Stimulated activated CD4-positive, alpha-beta T cell treated with anti-CD3 and anti-CD28 coated beads, Interleukin-15, amount 100 ng/mL, for 48 hours (primary cell): ENCODE measurements at places on chromosomes 5 and 9.

GRCh38 chr5:21931116-21931515, 922.0 kb downstream of the CDH12 start:
- no peak for DNase-seq

GRCh38 chr9:94911211-94911610, 184.7 kb downstream of the AOPEP start:
- DNase-seq = no peak

- DNase-seq = no peak
These were observed 792.4 kb upstream of the C9orf72 start for GRCh38 chr9:28365728-28366127.

GRCh38 chr9:123349691-123350480, 6.1 kb upstream of the CRB2 start:
- DNase-seq = peak; percentile 33

DNA sequence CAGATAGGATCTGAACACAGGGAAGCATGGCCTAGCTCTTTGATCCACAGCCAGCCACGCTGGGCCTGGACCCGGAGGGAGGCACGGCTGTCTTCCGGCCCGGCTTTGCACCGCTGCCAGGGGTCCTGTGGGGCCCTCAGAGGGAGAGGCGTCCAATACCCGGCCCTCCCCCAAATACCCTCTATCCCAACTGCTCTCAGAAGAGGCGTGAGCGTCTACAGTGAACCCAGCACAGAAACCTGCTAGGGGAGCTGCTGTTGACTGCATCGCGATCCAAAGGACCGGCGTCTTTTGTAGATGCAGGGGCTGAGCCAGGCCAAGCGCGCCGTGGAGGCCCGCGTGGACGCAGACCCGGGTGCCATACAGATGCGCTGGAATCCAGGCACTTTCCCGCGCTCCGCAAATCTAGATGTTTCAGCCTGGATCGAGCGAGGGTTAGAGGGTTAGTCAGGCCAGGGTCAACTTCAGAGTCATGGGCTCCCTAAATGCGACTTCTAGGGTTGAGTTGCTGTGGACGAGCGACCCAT, 1.1 kb upstream of the TCF7 start:
- DNase-seq = no peak

DNA sequence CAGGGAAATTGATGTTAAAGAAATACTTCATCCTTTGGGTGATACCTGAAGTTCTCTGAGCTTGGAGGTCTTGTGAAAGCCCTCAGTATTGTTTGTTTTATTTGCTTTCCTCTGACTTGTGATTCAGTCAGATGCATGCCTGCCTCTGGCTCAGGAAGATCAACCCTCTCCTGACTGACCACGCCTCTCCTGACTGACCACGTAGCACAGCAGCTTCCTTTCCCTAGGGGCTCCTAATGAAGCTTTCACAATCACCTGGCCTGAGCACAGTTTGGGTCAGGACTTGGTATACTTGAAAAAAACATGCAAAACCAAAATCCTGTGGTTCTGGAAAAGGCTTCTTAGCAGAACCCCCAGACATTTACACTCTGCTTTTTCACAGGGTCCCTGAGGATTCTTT, 3.8 kb downstream of the TGFBI start:
- no peak for DNase-seq

GRCh38 chr5:38707352-38708210, 138.2 kb upstream of the OSMR start:
- DNase-seq = no peak

DNA sequence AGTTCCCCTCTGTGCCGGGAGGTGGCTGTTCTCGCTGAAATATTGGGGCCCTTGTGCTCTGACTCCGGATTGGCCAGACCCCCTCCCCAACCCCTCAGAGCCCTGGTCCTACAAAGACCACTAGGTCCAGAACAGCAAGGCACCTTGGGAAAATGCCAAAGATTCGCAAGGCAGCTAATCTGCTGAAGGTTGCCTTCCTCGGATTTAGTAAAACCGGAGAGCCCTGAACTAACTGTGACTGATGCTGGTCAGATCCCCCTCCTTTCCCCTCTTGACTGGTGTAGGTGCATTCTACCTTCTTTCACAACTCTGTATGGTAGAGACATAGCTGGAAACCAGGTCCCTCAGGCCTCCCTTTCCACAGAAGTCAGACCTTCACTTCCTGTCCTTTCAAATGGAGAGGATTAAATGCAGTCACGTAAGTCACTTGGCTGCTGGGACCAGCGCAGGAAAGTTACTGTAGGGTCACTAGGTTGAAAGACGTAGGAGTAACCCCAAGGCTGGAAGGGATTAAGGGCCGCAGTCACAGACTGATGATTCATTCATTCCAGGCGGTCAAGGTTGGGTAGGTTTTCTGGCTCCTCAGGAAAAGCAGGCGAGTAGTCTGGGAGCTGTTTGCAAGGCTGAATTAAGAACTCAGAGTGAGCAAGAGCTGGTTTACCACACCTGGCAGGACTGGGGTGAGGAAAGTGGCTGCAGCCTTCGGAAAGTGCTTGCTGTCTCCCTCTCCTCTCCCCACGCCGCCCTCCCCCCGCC, 5.3 kb downstream of the BARX1 start:
- no peak for DNase-seq

- no peak for DNase-seq
These were observed 36.4 kb downstream of the NXNL2 start for GRCh38 chr9:88571419-88571818.

GRCh38 chr5:158724521-158725188, 375.1 kb downstream of the EBF1 start:
- DNase-seq = no peak

DNA sequence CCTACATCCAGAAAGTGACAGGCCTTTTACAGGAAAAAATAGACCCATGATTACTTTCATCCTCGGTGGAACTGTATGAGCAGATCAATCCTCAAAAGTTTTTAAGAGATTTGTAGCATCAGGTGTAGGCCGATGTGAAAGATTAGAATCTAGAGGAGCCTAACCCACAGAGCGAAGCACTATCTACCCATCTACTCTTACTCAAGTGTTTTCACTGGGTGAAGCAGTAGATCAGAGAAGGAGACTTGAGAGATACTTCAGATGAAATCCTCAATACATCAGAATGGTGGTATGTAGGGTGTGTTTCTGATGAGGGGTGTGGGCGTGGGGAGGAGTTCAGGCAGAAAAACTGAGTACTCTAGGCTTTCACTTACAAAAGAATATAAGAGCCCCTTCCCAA, 192.8 kb downstream of the FER start:
- no peak for DNase-seq

DNA sequence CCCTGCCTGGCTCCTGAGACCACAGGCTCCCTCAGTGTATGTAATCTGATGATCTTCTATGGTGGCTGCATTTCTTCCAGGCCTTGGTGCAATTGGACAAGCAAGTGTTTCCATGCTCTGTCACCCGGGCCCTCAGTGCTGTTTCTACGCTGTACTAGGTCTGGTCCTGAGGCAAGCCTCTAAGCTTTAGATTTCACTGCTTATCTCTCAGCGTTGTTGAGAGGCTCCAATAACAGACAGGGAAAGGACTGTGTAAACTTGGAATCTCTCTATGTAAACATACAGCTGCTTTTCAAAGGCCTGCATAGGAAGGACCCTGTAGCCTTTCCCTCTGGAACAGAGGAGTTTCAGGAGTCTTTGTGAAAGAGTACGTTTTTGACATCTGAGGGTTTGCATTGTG, 38.6 kb upstream of the NFIB start:
- no peak for DNase-seq

DNA sequence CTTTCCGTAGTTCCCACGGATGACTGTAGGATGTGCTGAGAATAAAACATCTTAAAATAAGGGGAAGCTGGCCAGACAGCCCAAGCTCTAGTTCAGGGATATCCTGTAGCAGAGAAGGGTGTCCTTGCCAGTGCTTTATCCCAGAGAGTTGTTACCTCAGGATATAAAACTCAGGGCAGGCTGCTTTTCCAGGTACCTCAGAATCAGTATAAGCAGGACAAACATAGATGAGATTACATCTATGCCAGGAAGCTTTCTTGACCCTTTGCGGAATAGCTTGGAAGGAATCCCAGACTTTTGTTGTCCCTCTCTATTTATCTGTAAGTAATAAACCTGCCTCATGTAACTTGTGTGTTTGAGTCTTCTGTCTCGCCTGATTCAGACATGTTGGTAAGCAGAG, 565.7 kb downstream of the PRDM9 start:
- no peak for DNase-seq

DNA sequence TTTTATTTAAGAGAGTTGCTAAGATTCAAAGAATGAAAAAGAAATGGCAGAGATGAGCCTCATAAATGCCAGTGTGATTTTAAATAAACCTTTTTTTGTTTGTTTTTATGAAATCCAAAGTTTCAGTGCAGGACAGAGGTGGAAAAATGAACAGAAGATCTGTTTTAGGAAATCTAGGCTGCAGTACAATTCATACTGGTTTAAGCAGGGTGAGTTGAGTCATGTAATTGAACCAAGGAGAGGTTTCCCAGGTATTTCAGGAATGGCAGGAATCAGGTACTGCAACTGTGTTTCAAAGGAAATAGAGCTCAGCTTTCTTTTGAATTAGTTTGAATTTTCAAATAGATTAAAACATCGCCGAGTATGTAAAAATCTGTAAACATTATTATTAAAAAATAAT, 3.0 kb upstream of the ANKRD31 start:
- DNase-seq = no peak

- no peak for DNase-seq
These were observed 9.2 kb upstream of the SLC9A3 start for GRCh38 chr5:533243-533954.

GRCh38 chr5:140388052-140388451, 13.6 kb upstream of the ANKHD1 start:
- DNase-seq = no peak

DNA sequence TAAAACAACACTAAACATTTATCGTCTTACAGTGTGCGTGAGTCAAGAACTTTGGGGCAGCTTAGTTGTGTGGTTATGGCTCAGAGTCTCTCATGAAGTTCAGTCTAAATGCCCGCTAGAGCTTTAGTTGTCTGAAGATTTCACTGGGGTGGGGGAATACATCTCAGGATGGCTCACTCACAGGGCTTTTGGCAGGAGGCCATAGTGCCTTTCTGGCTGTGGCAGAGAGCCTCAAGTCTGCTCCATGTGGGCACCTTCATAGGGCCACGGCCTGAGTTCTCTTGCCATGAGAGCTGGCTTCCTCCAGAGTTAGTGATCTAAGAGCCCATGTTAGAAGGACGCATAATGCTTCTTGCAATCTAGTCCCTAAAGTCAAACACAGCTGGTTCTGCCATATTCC, 258.8 kb upstream of the NUDT12 start:
- no peak for DNase-seq

DNA sequence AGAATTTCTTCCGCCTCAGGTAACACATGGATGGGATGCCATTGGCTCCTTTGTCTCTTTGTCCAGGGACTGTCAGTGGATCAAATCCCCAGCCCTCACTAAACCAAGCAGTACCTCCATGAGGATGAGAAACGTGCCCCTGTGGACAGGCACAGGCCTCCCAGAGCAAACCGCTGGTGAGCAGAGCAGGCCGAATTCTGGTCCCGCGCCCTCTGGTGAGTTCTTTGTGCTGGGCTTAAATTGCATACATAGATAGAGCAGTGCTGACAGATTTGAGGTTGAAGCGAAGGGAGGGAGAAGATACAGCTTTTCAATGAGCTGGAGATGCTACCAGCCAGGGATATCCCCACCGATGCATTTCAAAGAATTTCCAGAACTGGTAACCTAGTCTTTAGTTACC, 143.8 kb downstream of the HSD17B3 start:
- DNase-seq = no peak
